ENCODE measurements at places on chromosomes 16 and 17.

- DNase-seq = no peak
Measured at GRCh38 chr16:71482569-71482968, 6.6 kb downstream of the ZNF19 start.

DNA sequence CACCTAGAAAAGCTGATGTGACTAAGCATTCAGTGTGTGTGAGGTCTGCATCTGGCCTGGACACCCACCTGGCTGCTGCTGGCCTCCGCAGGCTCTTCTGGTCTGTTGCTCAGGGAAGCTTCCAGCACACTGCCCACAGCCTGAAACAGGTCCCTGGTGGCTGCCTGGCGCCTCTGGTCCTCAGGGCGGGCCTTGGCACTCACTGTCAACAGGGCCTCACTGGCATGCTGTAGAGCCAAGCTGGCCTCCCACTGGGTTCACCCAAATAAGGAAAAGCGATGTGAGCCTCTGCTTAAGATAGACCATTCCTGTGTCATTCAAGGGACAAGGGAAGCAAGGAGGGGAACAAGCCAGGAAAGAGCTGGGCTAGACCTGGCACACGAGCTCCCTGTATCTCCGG lies 70.6 kb upstream of the BCO1 start:
- no peak for DNase-seq

- DNase-seq = no peak
Measured at GRCh38 chr17:1736348-1737281, 6.1 kb upstream of the SERPINF2 start.

GRCh38 chr17:45956090-45956489 lies 43.0 kb upstream of the STH start:
- DNase-seq = no peak

GRCh38 chr16:80105160-80105559 lies 435.6 kb upstream of the DYNLRB2 start:
- no peak for DNase-seq

- peak; percentile 70 for DNase-seq
Measured at GRCh38 chr17:77875881-77876509, 82.5 kb upstream of the TNRC6C start.

DNA sequence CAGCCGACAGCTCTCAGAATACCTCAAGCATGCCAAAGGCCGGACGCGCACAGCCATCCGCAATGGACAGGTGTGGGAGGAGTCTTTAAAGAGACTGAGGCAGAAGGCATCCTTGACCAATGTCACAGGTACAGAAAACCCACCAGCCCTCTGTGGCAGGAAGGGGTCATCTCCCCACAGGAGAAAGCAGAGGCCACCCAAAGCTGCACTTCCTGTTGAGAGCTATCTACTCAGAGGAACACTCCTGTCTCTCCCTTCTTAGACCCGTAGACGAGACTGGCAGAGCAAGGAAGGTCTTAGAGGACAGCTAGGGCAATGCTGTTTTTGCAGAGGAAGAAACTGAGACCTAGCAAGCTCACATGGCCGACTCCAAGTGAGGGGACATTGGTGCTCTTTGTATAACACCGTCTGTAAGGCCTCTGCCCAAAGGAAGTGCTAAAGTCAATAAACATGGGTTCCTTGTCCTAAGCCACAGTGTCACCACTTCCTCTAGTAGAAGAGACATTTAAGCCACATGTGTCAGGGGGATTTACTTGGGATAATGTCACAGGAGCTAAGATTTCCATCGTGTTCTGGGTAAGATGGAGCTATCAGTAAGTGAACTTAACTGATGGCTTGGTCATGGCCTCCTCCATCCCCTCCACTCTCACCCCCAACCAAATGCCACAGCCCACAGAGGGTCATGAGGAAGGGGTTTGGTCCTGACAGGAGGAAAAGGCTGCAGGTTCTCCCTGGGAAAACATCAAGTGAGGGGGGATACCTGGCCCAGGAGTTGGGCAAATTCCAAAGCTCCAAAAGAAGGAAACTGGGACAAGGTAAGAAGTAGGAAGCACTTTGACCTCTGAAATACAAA lies 9.4 kb downstream of the LPO start:
- no peak for DNase-seq

- DNase-seq = no peak
Measured at GRCh38 chr17:18166894-18167293, 16.7 kb upstream of the ALKBH5 start.

DNA sequence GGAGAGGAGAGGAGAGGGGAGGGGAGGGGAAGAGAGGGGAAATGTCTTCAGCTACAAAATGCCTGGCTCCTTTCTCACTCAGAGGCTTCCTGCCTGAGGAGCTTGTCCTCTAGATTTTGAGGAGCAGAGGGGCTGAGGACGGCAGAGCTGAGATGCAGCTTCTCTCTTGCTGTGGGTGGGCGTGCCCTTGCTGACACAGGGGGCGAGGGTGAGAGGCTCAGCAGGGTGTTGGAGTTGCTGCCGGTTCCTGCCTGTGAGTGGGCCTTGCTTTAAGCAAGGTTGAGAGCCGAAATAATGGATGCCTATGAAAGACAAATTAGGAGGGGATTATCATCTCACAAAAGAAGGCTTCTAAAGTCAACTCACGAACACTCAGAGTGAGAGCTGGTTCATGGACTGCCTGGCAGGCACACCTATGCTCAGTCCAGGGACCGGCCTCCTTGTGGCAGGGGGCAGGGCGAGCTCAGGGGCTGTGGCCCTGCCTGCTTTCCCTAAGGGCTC lies 215.6 kb downstream of the MSI2 start:
- DNase-seq = no peak

DNA sequence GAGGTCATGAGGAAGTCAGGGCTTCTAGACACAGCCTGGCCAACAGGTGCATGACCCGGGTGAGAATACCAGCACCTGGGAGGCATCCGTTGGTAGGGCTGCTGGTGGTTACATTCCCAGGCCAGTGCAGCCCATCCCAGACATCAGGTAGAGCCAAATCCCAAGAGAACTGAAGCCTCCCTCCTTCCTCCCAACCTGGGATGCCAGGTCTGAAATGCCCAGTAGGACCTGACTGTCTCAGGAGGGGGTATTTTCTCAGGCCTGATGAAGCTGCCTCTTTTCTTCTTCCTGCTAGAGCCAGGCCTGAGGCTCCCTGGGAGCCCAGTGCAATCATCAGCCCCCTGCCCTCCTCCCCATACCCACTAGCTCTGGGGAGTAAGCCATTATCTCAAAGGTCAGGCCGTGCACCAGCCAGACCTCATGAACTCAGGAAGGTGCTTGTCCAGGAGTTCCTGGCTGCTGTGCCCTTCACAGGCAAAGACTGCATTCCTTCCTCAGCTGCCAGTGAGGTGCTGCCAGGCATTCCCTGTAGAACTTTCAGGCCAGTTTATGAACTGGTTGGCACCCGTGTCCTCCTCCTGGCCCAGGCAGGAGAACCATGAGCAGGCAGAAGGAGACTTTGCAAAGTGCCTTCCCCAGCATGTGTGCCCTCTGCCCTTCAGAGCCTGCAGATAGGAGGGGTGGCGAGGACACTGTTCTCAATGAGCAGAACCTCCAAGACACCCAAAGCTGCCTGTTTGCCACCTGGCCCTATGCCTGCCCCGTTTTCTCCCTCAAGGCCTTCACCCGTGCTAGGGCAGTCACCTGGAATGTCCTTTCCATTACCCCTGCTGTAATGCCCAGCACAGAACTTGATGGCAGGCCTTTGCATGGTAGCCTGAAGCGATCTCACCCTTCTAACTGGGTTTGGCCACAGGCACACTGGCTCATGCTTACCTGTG lies 7.6 kb downstream of the TBX2 start:
- DNase-seq = no peak

DNA sequence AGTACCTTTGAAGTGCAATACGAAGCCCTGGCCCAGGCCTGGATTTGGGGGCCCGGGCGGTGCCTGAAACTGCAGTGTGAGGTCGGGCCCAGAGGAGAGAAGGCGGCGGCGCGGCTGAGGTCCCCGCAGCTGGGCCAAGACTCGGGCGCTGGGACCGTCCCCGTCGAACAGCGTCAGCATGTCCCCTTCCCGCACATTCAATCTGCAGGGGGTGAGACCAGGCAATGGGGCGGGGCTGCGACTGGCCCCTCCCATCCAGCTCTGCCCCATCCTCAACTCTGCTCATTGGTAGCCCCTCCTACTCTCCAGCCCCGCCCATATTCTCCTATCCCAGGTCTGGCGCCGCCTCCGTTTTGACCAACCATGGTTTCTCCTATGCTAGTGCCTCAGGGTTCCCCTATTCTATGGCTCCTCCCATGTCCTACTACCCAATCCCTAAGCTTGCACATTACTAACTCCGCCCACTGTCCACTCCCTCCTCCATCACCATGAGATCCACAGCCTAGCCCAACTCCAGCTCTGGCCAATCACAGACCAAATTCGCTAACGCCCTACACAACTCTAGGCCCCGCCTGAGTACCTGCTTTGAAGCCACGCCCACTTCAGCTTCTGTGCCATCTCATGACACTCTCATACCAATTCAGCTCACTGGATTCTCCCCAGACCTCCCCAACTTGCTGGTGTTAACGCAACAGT lies 14.4 kb upstream of the CDIPT start:
- peak; percentile 91 for DNase-seq

DNA sequence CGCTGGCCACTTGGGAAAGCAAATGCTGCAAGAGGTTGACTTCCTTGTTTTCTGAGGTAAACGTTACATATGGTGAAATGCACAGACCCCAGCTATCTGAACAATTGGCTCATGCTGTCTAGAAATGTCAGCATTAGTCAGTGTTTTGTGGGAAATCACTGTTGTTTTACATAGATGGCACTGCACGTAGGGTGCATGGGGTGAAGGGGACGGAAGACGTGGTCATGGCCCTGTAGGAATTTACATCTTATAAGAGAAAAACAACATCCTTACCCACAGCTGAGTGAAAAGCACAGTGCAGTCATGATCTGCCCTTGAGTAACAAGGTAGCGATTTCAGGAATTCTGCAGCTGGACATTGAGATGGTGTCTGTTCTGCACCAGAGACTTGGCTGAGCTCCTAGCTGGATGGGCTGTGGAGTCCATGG lies 15.2 kb downstream of the RPTOR start:
- no peak for DNase-seq

Measured in common myeloid progenitor, CD34-positive (primary cell).